ENCODE measurements at places on chromosomes 16 and 17.

- DNase-seq: no peak
Measured at GRCh38 chr16:52492789-52493357, 54.1 kb downstream of the TOX3 start.

- DNase-seq: no peak
Measured at GRCh38 chr16:56961386-56961785, 364 bp upstream of the CETP start.

GRCh38 chr16:56600398-56600999, 7.9 kb upstream of the MT2A start:
- no peak for DNase-seq

DNA sequence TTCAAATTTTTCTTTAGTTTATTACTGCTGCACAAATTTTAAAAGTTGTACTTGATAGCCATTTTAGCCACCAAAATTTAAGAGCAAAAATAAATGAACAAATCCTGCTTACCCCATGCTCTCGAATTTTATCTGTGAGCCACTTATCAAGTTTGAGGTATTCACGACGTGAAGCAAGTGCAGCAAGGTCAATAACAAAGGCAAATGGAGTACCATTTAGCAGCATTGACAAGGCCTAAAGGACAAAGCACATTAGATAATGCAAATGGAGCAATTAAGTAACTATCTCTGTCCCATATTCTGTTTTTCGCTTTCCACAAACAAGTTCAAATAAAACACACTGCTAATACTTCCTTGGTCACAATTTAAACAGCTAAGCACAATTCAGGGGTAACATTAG, 54.7 kb downstream of the CNOT1 start:
- DNase-seq: no peak

DNA sequence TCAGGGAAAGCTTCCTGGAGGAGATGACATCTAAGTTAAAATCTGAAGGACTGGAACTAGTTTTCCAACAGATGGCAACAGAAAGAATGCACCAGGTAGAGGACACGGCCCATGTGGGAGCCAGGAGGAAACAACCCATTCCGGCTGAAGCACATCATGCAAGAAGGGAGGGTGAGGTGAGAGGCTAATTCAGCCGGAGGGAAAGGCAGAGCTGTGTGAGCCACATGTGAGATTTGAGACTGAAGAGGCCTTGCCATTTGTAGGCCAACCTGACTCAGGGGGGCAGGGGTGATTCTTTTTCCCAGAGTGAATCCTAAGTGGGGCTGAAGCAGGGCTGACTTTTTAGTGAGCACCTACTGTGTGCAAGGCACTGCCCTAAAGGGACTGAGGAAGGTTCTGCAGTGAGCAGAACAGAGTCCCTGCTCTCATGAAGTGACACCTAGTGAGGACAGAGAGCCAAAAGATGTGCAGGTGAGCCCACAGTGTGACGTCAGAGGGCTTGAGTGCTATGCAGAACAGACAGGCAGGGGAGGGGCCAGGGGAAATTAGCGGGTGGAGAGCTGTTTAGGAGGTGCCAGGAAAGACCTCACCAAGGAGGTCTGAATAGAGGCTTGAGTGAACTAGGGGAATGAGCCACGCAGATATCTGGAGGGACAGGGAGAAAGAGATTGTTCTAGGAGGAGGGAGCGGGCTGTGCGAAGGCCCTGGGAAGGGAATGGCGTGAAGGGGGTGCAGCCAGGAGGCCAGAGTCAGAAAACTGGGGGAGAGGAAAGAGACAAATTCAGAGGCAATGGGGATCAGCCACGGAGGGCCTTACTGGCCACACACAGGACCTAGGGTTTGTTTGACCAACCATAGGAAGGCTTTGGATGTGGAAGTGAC, 19.8 kb upstream of the IL21R start:
- DNase-seq: no peak

- no peak for DNase-seq
Measured at GRCh38 chr17:50627782-50628601, 6.7 kb upstream of the ABCC3 start.

- DNase-seq: no peak
Measured at GRCh38 chr17:63041722-63042121, 75.7 kb downstream of the TANC2 start.

- DNase-seq: no peak
Measured at GRCh38 chr17:78391843-78392242, 13.4 kb downstream of the PGS1 start.

DNA sequence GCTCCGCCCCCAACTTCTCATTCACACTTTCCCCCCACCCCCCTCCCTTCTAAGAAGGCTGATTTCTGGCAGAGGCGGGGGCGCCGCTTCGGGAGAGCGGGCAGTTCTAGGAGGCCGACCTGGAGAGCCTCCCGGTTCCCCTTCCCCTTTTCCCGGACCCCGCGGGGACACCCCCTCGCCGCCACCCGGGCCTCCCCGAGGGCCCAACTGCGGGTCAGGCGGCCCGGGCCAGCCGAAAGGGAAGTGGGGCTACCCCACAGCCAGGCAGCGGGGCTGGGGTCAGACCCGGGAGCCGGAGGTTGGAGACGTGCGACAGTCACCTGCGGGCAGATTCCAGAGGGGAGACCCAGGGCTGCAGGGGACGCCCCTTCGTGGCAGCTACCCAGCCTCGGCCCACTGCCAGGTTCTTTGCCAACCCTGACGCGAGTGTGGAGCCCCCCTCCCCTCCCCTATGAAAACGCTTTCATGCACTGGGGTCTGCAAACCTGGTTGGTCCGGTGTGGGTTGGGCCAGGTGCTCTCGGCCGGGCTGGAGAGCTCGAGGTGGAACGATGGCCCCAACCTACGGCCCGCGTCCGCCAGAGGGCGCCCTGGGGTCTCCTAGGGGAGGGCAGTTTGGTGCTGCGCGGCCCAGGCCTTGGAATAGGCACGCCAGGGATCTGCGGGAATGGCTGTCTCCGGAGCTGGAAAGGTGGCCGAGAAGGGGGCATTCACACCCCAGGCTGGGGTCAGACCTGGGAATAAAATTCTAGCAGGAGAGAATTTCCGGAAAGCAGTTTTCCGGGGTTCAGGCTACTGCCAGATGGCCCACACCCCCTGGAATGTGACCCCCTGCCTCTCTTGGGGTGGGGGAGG, 721 bp upstream of the SOCS3 start:
- peak; percentile 75 for DNase-seq

DNA sequence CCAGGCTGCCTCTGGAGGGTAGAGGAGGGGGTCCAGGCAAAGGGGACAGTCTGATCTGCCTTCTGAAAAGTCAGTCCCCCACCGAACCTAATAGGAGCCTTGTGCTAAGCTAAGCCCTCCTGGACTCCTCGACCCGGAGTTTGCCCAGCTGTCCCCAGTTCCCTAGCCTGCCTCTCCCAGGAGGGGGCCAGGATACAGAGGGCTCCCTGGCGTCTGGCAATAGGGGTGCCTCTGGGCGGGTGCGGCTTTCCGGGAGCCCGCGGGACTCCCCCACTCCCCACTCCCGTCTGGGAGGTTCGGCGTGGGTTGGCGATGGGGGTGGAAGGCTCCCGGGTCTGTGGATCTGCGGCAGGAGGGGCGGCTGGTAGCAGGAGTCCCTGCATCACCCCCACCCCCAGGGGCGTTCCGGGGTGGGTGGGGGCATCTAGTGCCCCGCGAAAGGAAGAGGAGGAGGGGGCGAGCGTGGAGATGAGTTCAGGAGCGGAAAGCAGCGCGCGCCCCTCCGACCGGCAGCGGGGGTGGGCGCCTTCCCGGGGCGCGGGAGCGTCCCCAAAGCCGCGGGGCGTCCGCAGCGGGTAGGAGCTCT, 1.2 kb downstream of the GSG1L start:
- DNase-seq: no peak

GRCh38 chr17:68383443-68384321, 73.6 kb downstream of the WIPI1 start:
- no peak for DNase-seq

DNA sequence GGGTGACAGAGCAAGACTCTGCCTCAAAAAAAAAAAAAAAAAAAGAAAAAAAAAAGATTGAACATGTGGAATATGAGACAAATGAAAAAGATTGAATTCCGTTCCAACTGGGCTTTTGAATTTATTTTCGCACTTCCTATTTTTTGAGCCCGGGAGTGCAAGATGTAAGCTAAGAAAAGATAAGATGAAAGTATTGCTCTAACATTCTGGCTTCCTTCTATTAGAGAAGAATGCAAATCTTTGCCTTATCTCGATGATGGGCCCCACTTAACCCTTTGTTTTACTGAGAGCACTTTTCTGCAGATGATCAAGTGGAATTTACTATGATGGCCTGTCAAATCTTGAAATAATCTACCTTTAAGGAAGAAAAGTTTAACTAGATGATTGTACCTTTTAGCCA, 96.3 kb downstream of the WWOX start:
- DNase-seq: no peak

DNA sequence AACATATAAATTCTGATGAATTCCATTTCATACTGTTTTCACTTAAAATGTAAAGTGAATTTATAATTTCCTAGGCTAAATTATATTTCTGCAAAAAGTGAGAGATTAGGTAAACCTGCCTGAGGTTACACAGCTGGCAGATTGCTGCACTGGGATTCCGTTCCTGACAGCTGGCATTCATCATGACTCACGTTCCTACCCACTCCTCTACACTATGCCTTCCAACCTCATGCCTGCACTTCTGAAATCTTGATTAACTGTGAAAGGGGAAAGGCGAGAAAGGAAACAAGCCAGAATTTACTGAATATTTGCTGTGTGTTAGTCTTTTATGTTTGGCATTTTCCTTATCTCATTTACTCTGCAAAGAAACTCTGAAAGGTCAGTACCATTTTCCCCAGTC, 73.3 kb upstream of the MON1B start:
- DNase-seq: no peak

DNA sequence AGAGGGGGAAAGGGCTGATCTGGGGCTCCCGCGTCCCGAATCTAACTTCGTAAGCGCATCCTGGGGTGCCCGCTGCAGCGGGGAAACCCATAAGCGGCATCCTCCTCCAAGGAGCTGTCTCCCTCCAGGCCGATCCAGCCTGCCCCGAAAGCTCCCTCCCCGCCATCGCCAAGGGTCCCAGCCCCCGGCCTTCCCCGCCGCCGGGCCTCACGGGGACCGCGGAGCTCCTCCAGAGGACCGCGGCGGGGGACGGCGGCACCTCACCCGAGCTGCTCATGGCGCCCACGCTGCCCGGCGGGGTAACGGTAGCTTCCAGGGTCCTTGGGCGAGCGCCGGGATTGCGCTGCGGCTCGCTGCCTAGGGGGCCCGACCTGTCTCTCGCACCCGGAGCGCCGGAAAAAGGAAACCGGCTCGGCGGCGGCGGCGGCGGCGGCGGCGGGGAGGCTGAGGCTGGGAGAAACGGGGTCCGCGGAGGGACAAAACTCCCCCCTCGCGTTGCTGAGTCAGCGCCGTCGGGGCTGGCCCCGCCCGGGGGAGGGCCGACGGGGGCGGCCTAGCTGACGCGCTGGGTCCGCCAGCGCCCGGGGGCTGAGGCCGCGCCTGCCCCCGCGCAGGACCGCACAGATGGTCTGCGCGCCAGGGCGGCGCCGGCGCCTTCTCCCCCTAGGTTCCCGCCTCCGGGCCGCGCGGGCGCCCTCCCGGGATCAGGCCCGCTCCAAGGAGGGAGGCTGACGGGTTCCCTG, at the start of gene BLMH:
BLMH (minus strand) TSS at position 402 of the 743 bp plus-strand sequence; CDS start at position 277, 125 bp downstream.
- peak; percentile 66 for DNase-seq

- DNase-seq: no peak
Measured at GRCh38 chr17:66677201-66677981, 157.5 kb upstream of the CACNG5 start.

DNA sequence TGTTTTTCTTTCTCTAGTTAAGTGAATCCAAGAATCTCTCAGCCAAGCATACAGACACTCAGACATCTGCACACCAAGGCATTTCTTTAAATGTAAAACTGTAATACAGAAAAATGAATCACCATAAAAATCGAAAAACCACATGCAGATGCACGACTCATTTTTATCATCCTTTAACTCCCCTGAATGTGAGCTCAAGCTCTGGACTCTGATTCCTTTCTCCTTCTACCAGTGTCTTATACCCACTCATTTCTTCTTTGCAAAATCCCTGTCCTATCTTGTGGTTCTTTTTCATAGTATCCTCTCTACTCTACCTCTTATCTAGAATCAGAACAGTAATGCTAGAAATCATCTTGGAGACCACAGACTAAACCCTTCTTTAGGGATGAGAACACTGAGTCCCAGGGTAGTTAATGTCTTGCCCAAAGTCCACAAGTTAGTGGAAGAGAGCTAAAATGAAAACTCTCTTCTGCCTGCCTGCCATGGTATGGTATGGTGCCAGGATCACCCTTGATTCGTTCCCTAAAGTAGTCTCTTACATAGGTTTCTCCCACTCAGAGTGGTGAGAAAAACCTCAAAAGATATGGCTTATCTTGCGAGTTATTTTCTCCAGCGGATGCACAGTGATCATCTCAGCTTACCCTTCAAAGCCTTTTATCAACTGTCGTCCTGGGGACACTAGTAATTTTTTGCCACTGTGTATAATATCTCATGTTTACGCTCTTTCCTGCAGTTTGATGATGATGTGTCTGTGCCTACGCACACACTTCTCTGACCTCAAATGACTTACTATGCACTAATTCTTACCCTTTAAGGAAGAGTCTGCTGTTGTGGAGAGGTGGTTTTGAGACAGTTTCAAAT, 30.2 kb downstream of the BRD7 start:
- DNase-seq: no peak

DNA sequence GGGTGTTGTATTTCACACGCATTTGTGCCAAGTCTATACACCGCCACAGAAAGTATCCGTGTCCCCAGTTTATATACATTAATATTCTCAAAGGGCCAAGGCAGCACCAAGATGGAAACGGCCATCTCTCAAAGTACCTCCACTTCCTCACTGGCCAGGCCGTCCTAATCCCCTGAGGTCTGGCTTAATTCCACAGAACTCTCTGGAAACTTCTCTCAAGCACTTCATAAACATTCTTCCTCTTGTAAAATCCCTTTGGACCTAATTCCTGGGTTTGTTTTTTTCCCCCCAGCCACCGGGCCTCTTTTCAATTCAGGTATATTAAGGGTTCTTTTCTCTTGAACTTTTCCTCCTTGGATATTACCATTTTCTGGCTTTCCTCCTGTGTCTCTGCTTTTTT, 5.1 kb upstream of the ERN1 start:
- no peak for DNase-seq

DNA sequence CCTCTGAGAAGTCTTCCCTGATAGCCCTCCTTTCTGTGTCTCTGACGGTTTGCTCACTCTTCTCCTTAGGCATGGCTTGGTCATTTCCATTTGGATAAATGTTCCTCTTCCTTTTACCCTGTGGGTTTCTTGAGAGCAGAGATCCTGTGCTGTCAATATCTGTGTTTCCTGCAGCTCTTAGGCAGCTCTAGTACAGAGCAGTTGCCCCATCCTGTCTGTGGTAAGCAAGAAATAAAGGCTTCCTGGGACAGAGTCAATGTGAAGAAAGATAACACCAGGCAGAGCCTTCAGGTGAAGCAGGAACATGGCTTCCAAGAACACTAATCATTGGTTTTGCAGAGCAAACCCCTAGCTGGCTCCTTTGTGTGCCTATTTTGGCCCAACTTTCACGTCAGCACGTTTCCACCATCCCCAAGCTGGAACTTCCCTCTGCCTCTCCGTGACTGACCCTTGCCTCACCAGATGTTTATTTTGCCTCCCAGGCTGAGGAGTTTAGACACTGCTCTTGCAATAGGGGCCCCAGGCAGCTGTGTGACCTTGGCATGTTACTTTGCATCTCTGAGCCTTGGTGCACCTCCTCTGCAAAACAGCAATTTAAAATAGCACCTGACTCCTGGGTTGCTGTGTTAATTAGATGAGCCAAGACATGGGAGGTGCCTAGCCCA, 49.6 kb upstream of the SIAH1 start:
- no peak for DNase-seq

GRCh38 chr16:26157319-26157718, 465.6 kb downstream of the HS3ST4 start:
- DNase-seq: no peak

GRCh38 chr17:17235212-17236174, 1.5 kb downstream of the FLCN start:
- no peak for DNase-seq

GRCh38 chr17:64188088-64188487, 58.1 kb upstream of the ERN1 start:
- no peak for DNase-seq
